Cortex of kidney (tissue), 1 donor: ENCODE measurements at places on chromosomes 1 and 21.

DNA sequence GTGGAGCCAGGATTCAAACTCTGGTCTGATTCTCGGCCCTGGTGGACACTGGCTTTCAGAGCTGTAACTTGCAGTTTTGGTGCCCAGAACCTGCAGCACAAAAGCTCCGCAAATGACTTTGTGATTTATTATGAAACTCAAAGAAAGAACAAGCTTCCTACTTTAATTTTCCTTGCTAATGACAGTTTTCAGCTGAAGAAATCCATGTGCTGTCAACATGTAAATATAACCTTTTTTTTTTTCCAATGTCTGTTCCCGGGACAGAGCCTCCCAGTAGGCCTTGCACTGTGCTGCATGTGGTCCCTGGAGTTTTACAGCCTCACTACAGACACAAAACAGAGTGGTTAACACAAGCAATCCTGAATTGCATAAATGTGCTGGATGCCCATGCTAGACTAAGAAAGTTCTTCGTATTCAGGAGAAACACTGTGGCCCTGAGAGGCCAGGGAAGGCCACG, 62.3 kb upstream of the ANGPTL1 start:
- DNase-seq: no peak

DNA sequence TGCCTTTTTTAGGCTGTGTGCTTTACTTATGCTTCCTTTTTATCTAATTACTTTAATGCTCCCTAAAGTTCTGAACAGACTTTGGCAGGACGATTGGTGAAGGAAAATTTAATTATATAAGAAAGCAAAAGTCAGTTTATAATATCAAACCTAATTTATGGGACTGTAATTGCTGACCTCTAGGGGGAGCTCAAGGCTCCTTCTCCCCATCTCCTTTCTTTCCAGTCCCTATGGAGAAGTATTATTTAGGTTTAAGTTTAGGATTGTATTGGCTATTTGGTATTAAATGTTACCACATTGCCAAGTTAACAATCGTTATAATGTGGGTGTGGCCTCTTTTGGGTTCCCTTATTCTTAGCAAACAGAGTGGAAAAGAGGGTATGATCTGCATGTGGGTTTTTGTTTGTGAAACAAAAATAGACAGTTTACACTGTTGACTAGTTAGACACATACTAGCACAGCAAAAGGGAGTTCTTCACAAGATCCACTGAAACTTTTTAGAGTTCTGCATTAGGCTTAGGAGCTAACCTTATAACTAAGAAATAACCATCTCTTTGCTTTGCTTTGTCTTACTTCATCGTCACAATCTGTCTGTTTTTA, 48.2 kb upstream of the TNFSF4 start:
- DNase-seq: no peak

DNA sequence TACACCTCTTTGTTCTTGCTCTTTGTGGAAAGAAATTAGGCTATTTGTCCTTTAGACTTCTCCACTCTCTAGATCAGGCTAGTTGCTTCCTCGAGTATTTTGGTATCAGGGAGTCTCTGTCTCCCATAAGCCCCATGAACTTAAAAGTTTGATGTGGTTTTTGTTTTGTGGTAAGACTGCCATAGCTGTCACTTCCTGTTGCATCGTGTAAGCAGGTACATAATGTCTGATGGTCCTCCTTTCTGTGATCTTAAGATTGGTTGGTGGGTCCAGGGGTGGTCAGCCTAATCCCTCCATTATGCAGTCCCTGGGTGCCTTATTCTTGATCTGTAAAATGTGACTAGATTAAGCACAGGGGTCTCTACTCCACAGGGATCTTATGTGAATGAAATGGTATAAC, 23.1 kb downstream of the CD53 start:
- DNase-seq: no peak

DNA sequence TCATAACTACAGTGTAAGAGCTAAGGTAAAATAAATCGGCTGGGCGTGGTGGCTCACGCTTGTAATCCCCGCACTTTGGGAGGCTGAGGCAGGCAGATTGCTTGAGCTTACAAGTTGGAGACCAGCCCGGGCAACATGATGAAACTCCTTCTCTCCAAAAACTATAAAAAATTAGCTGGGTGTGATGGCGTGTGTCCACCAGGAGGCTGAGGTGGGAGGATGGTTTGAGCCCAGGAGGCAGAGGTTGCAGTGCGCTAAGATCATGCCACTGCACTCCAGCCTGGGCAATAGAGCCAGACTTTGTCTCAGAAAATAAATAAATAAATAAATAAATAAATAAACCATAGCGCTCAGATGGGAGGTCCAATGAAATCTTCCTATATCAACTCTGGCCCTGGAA, 16.7 kb upstream of the FAM110D start:
- DNase-seq: no peak

GRCh38 chr1:151912973-151913372, 3.7 kb upstream of the THEM4 start:
- no peak for DNase-seq

DNA sequence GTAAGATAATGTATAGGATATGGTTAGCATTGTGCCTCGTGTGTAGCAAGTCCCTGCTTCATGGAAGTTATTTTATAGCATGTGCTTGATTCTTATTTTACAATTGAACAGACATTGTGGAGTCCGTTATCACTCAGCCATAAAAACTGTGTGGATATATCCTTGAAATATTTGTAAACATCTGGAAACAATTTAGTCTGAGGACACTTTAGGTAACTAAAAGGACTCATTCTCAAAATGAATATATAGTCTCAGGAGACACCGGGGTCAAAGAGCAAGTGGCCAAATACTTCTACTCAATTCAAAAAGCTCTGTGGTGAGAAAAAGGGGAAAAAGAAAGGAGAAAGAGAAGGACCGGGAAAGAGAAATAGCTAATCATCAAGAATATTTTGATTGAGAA, 23.7 kb downstream of the PRRX1 start:
- no peak for DNase-seq

DNA sequence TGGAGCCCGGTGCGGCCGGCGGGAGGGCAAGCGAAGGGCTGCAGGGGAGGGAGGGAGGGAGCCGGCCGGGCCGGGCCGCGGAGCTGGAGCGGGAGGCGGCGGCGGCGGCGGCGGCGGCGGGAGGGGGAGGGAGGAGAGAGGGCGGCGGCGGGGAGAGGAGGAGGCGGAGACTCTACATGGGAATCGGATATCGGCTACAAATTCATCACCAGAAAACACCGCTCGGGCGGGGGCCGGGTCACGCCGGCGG, at the start of gene AKT3:
AKT3 (minus strand) TSS at position 42 of the 250 bp plus-strand sequence. CDS start 7,073 bp downstream, outside the sequence.
- no peak for DNase-seq

DNA sequence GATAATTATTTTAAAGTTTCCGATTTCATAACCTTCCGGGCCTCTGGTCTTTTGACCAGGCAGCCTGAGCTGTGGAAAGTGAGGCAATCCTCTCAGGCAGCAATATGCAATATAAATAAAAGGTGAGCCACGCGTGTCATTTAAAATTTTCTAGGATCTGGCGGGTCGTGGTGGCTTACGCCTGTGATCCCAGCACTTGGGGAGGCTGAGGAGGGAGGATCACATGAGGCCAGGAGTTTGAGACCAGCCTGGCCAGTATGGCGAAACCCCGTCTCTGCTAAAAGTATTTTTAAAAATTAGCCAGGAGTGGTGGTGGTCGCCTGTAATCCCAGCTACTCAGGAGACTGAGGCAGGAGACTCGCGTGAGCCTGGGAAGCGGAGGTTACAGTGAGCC, 546 bp upstream of the ZNF695 start:
- no peak for DNase-seq

DNA sequence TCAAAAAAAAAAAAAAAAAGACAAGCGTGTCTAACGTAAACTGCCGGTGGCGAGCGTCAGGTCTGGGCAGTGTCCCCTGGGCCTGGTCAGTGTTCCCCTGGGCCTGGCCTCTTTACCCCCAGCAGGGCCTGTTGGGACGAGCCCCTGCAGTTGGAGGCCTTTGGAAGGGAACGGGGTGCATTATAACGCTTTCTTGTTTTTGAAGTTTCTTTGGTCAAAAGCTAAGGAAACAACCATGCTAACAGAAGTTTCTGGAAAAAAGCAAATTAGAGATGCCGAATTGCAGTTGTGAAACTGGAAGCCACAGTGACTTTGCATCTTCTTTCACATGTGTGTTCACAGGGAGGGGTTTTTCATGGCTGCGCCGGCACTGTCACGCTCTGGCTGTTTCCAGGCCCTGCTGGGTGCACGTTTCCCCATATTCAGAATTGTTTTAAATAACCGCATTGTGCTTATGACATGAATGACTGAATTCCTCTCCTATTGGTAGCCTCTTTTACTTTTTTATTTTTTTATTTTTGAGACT, 16.0 kb downstream of the RRP1 start:
- no peak for DNase-seq

DNA sequence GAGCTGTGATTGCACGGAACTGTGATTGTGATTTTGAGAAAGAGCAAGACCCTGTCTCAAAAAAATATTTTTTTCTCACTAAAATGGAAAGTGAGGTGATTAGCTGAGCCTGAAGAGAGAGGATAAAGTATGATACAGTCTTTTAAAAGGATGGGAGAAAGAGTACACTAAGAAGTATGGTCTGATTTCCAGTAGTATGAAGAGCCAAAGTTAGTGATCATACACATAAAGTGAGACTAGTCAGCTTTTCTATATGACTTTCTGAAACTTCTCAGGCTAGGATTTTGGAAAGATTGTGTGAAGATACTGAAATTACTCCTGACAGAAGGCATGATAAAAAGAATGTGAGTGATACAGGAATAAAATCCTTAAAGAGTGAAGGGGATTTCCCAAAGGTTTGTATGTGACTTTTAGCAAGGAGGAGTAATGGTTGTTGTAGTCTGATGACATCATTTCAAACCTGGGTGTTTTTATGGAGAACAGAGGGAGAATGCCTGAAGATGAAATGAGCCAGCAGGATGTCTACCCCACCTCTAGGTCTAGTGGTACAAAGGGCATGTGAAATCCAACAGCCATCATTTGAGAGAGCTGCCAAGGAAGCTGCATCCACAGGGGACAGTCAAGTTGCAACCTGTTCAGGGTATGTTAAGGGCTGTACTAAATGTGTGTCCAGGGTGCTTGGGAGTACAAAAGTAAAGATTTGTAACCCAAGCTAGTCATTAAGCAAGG, 157.7 kb downstream of the PIK3R3 start:
- DNase-seq: no peak

DNA sequence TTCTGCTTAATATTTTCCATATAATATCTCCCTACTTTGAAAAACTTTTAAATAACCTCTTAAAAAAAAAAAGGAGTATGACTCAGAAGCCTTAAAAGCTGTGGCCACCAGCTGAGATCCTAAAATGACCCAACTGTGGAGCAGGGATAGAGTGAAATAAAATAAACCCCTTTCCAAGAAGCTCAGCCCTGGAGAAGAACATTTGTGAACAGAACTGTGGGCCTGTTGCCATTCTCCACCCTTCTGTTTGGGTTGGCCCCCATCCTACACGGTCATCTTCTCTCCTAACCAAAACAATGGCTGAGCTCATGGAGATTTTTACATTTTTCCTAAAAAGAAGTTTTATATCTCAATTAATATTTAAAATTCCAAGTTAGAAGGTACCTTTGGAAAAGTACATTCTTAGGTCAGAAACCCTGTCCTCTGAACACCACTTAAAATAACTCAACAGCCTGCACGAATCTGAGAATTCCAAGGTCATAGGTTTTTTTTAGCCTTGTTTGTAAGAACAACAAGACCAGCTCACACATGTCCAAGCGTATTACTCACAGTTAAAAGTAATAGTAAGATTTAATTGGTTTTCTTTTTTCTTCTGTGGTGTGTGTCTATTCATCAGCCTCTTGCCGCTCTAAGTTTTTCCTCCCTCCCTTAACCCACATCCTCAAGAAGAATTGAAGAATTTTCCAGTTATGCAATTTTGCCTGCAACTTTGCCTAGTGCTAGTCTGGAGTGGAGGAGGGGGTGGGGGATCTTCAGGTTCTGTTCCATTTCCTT, 107.7 kb upstream of the ERRFI1 start:
- DNase-seq: no peak

- no peak for DNase-seq
Observed at GRCh38 chr1:248804771-248805681, 20.7 kb downstream of the SH3BP5L start.

DNA sequence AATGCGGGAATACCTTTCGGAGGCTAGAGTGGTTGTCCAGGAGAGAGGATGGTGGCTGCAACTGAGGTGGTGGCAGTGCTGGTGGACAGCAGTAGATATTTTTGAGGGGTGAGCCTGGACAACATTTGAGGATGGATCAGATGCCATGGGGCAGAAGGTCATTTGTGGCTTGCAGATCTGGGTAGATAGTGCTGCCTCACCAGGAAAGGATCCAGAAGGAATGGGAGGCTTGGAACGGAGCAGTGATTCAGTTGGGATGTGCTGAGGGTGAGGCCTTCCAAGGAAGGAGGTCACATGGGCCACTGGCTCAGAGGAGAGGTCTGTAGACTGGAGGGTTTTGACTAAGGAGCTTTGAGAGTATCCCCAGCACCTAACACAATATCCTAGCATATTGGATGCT, 110.8 kb upstream of the KAZN start:
- no peak for DNase-seq

GRCh38 chr21:25984538-25984937, 186.0 kb downstream of the APP start:
- DNase-seq: no peak

DNA sequence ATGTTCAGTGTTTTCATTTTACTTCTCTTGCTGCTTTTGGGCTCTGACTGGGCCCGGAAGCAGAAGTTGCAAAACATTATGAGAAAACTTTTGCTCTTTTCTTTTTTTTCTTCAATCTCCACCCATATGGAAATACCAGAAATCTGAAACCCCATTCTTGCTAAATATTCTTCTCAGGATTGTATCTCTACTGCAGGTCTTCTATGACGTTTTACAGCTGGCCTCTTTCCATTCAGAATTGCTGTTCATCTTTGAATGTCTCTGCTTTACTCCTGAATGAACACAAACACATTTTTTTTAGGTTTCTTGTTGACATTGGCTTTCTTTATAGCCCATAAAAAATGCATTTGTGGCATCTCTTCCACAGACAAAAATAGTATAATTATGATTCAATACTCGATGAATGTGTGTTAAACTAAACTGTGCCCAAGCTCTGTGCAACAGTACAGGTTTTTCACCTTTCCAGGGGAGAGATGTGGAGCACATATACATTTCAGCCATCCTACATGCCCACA, 18.8 kb downstream of the PTPRC start:
- no peak for DNase-seq

DNA sequence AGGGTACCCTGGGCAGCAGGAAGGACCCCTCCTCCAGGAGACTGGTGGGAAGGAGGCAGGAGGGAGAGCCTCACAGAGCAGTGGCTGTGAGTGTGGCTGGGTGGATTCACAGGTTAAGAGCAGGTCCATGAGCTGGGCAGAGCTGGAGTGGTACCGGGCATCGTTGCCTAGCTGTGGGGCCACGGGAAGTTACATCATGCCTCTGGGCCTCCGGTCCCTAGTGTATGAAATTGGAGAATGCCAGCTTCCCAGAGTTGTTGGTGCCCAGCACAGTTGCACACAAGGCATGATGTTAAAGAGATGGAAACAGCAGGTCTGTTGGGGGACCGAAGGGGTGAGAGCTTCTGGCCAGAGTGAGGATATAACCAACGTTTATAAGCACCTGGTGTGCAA, 18.5 kb downstream of the FOXO6 start:
- DNase-seq: no peak

- DNase-seq: no peak
Observed at GRCh38 chr1:183991348-183991747, 46.2 kb downstream of the COLGALT2 start.
